ENCODE measurements at places on chromosomes 6 and 20.

- no peak for DNase-seq
These were observed 2.4 kb upstream of the ZFP64 start for GRCh38 chr20:52193886-52194545.

DNA sequence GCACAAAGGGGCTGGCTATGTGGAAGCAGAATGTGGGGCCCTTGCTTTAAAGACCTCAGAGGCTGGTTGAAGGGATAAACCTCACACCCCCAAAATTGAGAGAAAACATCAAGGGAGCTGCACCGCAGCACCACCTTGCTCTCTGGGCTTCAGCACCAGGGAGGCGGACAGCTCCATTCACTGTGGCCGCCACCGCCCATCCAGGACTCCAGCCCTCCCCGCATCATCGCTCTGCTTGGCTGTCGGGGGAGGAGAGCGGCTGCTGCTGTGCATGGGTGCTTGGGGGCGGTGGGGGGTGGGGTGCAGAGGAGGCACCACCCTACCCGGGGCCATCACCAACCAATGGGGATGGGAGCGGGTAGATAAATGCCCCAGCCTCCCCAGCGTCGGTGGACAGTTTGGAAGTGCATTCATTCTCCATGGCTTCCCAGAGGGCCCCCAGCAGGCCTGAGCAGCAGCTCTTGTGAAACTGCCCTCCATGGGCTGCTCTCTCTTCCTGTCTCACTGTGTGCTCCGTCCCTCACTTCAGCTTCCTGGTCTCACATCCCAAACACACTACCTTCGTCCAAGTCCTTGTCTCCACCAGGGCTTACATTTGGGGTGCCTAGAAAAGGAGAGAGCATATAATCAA, 75.7 kb upstream of the BHLHE23 start:
- no peak for DNase-seq

- no peak for DNase-seq
These were observed 7.0 kb downstream of the SYNJ2 start for GRCh38 chr6:157988700-157989063.

- DNase-seq = no peak
These were observed 23.5 kb downstream of the EIF2S2 start for GRCh38 chr20:34088305-34089174.

GRCh38 chr6:44956396-44956795, 371.7 kb upstream of the RUNX2 start:
- no peak for DNase-seq

GRCh38 chr6:37868447-37868825, 48.9 kb downstream of the ZFAND3 start:
- DNase-seq = no peak

DNA sequence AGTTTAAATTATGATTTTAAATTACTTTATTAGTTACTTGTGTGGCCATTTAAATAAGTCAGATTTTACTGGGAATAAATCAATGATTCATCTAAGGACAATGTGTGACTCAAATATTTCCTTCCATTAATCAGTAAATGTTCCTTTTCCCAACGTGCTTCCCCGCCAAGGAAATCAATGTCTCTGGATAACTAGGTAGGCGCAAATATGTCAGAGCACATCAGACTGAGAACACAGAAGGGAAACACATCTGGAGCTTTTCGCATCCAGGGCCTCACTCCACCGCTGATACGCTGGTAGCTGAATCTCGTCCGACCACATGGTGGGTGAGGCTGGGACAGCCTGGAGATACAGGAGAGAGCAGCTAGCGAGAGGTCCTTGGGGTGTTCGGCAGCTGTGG, 56.4 kb upstream of the RPS6KA2 start:
- no peak for DNase-seq

DNA sequence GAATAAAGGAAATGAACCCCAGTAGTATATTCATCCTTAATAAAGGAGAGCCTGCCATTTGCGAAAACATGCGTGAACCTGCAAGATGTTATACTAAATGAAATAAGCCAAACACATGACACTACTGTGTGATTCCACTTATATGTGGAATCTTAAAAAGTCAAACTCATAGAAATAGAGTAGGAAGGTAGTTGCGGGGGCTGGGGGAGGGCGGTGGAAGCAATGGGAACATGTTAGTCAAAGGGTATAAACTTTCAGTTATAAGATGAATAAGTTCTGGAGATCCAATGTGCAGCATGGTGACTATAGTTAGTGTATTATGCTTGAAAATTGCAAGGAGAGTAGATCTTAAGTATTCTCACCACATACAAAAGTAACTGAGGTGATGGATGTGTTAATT, 72.9 kb downstream of the ANKRD6 start:
- DNase-seq = no peak

DNA sequence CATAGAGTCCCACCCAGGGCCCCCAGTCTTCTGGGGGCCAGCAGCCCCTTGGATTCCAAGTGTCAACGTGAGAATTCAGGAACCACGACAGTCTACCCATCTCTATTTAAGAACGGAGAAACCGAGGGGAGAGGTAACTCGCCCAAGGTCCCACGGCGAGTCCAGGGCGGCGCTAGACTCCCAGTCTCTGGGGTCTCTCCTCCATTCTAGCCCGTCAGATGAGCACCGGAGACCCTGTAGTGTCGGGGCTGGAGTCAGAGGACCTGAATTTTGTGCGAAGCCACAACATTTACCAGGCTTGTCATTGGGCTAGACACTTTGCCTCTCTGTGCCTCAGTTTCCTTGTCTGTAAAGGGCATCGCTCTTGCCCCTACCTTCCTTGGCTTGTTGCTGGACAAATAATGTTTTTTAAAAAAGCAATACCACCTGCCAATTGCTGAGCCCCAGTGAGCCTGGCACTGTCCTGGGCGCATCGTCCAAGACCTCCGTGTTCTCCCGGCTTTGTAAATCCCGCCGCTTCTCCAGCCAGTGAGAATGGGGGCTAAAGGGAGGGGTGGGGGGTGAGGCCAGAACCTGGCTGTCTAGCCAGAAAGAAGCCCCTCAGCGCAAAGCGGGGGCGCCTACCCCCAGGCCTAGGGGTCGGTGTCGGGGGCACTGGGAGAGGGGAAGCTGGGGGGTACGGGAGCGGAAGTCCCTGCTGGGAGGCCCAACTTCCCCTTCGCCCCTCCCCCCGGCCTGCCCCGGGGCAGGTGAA, 91.7 kb downstream of the NCR2 start:
- no peak for DNase-seq

DNA sequence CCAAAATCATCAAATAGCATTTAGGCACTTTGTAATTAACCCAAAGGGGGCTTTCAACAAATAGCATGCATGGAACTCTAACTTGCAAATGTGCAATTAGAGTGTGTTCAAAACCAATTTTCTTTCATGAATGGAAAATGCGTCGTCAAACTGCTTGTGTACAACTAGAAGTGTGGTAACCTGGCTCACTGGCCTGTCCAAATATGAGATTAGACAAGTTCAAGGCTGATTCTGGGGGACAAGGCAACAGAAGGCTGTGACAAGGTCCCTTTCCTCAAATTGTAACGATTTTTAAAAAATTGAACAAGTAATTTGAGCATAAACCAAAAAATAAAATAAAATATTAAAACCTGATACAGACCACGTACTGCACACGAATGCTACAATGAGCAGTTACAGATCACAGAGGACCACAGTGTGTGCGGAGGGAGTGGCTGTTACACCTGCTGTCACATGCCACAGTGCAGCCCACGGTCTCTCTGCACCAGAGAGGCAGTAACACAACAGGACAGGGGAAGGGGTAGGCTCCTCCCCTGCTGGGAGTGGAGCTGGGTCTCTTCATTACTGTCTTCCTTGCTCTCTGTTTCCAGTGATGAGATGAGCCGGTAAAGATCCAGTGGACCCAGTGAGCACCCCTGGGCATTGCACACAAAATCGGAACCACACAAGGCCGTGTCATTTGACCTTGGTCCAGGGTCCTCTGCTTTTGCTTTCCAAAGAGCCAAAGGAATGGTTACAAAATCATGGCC, 252.2 kb upstream of the PDE10A start:
- DNase-seq = no peak

DNA sequence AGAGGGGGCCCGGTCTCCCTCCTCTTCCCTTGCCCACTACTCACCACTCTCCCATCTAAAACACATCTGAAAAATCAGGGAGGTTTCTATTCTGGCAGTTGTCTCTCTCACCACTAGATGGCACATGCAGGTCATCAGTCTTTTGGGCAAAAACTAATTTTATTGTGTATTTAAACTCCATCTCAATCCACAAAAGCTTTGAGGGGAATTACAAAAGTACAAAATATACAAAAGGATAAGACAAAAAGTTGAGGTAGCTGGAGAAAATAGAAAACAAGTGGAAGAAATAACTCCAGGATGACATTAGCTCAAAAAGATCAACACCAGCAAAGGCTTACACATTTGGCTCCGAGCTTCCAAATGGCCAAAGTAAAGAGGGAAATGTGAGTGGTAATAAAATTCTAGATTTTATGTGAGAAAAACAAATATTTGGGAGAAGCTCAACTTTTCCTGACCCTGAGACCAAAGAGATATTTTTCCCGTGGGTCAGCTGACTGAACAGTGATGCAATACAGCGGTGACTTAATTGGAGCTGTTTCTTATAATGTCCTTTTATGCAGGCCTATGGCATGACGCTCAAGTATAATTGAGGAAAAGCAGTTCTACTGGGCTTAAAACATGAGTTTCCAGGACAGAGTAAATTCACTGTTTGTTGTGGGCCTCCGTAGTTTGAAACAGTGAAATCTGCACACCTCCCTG, 79.8 kb upstream of the CHD6 start:
- no peak for DNase-seq

GRCh38 chr20:50559856-50560638, 49.9 kb downstream of the PTPN1 start:
- no peak for DNase-seq

DNA sequence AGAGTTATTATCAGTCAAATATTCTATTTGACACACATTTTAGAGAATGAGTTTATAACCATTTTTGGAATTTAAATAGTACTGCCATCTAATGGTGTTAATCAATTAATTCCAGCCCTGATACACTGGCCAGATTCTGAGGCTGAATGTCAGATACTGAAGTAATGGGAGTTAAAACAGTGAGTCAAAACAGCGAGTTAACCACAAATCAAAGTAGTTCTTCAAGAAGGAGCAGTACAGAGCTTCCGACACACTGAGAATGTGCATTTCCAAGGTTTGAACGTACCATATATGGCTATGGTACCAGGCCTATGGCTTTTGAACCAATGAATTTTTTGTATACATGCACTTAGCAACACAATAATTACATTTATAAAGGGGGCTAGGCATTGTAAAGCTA, 11.3 kb upstream of the CEP43 start:
- DNase-seq = no peak

DNA sequence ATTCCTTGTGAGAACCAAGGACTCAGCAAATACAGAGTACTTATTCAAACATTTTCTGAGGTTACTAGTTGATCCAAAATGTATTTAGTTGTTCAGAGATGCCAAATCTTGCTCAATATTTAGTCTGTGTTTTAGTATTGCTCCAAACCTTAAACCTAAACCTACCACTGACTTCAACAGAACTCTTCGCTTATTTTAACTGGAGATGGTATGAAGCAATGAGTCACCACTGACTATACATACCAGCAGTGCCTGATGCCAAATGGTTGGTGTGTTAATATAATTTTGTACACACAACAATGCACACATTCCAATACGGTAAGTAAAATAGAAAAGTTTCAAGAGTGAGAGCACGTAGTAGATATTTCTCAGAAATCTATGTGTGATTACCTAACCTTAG, 1.9 kb upstream of the SPTLC3 start:
- no peak for DNase-seq

DNA sequence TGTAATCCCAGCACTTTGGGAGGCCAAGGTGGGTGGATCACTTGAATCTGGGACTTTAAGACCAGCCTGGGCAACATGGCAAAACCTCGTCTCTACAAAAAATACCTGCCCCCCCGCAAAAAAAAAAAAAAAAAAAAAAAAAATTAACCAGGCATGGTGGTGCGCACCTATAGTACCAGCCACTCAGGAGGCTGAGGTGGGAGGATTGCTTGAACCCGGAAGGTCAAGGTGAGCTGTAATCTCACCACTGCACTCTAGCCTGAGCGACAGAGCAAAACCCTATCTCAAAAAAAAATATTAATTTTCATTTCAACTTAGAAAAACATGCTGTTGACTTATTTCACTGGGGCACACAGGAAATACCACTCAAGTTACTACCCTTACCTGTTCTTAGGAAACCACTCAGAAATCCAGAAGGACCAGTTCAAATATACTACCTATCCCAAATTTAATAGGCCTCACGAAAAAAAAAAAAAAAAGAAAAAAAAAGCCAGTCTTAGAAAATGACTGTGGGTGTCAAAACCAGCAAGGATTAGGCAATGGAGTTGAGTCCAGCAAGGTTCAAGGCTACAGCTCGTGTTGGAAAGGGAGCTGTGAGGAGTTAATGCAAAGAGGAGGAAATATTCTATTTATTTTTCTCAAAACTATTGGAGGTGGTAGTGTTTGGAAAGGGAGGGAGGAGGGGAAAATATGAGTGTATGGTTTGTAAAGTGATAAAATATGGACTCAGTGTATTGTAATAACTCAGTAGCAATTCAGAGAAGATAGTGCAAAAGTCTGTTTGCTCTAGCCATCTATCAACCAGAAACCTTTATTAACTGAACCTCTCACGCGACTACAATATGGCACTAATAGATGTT, 33.9 kb upstream of the PIM1 start:
- DNase-seq = no peak
